ENCODE measurements at places on chromosomes 4 and X.

DNA sequence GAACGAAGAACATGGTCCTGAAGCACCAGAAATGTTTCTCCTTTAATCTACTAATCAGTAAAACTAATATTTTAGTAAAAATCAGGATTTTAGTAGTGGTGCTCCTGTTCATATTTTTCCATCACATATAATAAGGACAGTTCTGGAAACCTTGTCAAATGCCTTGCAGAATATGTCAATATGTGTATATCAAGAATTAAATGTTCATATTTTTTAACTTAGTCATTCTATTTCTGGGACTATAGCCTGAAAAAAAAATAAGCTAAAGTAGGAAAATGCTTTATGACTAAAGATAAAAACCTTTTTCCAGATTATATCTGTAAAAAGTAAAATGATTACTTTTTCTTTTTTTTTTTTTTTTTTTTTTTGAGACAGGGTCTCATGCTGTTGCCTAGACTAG, 65.1 kb downstream of the MAB21L2 start:
- DNase-seq: no peak

DNA sequence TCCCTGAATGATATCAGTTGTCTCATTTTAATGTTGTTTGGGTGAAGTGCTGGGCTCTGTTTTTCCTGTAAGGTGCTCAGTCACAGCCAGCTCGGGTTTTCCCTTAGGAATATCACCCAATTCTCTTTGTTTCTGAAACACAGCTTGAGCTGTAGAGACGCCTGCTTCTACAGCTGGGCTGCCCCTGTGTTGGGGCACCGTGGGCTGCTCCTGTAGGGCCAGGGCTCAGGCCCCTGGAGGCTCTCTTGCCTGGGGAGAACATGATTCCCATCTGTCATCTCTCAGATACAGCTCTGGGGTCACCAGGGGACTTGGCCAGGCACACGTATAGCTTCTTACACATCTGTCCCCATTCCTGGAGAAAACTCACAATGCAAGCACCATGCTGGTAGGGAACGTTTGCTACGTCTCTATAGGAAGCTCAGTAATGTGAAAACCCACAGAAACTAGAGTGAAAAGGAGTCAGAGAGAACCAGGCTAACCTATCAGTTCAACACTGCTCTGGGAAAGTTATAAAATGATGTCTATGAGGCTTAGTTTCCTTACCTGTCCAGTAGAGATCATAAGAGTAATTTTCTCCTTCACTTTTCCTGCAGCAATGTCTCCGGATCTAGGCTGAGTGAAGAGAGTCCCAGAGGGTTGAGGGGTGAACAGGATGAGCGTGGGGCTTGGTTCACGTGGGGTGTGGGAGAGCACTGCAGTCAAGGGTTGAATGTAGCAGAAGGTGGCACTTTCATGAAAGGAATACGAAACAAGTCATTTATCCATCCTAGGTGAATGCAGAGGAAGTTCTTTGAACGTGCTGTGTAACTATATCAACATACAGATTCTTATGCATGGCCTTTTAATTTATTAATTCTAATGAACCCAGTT, 14.5 kb downstream of the FHDC1 start:
- DNase-seq: no peak

DNA sequence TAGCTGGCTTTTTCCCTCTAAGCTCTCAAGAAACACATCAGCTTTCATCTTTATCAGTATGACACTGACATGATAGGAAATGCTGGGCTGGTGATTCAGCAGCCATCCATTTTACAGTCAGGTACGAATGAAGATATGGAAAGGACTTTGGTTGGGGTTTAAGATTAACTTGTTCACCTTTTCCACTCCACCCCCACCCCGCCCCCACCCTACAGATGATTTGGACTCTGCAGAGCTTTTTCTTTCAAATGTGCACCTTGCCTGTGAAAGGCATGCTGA, 132.6 kb downstream of the AKAP4 start:
- DNase-seq: no peak

GRCh38 chr4:102665527-102665926, 95.2 kb downstream of the MANBA start:
- no peak for DNase-seq

- no peak for DNase-seq
Measured at GRCh38 chrX:63918611-63919010, 133.6 kb upstream of the ARHGEF9 start.

- DNase-seq: no peak
Measured at GRCh38 chrX:35841872-35842271, 43.7 kb downstream of the MAGEB16 start.

DNA sequence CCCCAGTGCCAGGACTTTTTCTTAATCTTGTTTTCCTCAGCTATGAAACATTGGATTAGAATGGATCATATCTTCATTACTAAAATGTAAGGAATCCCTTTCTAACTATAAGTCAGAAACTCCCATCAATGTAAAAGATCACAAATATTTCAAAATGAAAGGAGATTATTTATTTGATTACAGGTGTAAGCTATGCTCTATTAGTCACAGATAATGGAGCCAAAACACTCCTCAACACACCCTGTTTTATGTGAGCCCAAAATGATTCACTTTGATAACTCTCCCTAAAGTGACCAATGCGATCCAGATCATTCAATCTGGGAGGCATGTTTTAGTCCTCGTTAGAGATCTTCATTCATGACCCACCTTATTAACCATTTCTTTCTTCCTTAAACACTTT, 566.7 kb upstream of the TENM3 start:
- DNase-seq: no peak

GRCh38 chr4:18405054-18405453, 383.5 kb upstream of the LCORL start:
- DNase-seq: no peak

DNA sequence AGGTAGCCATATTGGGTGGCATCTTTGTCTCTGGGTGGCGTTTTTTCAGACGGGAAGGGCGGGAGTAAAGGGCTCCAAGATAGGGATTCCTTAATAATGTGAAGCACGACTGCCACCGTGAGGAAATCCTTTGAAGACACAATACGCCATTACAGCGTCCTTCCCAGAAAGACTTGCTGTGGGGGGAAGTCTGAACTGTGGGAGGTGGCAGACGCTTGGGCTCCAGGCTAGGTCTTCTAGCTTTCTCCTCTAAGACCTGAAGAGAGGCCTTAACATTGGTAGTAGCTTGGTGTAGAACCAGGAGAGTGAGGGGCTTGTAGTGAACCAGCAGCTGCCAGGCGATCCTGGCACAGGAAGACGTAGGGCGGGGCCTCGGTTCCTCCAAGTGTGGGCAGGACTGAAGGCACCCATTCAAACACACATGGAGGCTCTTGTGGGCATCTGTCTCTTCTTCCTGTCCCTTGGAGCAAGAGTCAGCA, 197.3 kb downstream of the OR13H1 start:
- peak; percentile 72 for DNase-seq

GRCh38 chrX:136200466-136200865, 50.7 kb downstream of the MAP7D3 start:
- DNase-seq: no peak

DNA sequence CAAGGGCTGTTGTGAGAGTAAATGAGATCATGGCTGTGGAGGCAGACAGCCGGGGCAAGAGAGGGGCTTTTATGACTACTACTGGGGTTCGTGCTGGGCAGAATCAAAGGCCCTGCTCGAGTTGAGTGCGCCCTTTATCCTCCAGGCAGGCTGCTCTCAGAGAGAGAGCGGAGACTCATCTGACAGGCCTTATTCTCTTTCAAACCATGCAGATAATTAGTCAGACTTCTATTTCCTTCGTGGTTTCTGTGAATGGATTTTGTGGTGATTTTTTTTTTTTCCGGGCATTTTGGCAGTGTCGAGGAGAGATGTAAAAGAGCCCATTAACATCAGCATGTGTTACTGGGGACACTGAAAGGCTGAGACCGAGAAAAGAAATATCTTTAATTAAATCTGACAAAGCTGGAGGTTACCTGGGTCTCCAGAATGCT, 73.6 kb downstream of the MED28 start:
- DNase-seq: no peak

DNA sequence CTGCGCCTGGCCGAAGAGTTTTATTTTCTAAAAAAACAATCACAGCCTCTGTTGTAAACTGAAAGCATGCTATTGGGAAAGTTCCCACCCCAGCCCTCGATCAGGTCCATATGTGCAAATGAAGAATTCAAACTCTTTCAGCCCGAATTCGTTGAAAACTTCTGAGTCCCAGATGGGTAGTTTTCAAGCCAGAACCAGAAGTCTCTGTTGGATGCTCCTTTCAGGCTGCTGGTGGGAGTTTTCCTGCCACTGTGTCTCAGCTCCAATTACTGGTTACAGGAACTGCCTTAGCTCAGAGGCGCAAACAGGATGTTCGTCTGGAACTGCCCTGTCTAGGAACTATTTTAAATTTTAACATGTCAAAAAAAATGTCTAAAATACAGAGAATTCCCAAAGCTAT, 9.3 kb upstream of the ALG13 start:
- no peak for DNase-seq

GRCh38 chrX:150856101-150856500, 42.4 kb downstream of the CD99L2 start:
- DNase-seq: no peak

- no peak for DNase-seq
Measured at GRCh38 chr4:26162101-26162500, 158.7 kb upstream of the RBPJ start.

- no peak for DNase-seq
Measured at GRCh38 chrX:132266583-132267355, 47.5 kb upstream of the RAP2C start.

DNA sequence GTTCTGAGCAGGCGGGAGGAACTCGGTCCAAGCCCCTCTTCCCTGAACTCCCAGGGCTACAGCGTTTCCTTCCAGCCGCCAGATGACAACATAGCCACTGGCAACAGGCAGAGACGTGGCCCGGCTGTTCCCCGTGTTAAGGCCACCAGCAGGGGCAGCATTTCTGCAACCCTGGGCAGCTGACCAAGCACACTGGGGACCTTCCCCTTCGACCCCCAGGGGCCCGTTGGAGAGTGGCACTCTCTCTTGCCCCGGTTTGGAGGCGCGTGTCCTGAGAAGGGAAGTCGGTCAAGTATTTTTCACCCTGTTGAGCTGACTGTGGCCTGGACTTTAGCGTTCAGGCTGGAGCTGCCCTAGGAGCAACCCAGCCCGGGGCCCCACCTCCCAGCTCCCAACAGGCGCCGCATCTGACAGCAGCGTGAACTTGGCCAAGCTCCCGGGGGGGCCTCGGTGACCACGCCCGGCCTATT, 37.6 kb downstream of the ZBTB49 start:
- no peak for DNase-seq

- no peak for DNase-seq
Measured at GRCh38 chr4:5979981-5980380, 38.2 kb downstream of the C4orf50 start.

DNA sequence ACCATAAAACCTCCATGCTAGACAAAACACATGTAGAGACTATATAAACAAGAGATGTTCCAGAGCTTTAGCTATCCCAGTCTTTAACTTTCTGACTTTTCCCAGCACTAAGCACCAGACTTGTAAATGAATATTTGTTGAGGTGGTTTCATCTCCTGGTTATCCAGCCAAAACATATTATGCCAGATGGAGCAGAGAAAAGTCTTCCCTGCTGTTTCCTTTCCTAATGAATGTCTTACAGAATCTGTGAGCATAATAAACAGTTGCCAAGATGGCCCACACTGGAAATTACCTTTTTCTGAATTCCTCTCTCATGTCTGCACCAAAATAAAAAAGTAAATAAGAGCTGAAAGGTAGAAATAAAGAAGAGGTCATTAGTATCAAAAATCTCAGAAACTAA, 159.2 kb downstream of the TECRL start:
- DNase-seq: no peak

DNA sequence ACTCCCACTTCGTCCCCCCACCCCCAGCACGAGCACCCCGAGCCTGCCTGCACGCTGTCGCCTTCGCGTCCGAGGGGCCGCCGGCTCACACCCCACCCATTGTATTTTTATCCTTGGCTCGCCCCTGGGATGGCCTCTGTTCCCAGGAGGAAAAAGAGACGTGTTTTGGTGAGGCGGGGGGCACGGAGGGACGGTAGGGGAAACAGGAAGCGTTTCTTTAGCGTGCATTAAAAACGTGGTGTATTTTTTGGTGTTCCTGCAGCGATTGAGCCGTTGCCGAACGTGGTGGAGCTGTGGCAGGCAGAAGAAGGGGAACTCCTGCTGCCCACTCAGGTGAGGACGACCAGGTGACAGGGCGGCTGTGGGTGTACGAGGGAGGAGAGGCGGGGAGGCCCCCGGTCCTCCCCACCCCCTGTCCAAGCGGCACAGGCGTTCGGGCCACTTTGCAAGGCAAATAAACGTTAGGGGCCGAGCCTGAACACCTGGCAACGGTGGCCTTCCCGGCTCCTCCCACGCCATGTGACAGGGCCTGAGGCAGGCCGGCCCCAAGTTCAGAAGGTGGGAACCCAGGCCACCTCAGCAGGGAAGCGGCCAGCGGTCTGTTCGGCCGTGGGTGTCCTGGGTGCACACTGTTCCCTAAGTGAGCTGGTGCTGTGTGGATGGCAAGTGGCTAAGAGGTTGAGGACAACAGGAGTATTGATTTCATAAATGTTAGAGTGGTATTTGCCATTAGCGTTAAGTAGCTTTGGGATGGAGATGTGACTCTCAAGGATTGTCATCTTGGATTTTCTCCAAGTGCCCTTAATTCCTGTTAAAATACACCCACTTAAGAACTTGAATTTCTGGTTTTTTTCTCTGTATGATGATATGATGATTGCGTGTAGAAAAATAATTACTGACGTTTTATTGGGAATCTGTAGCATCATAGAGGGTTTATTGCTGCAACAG, 1.1 kb downstream of the TMEM131L start:
- peak; percentile 25 for DNase-seq
